Stimulated activated CD4-positive, alpha-beta T cell treated with anti-CD3 and anti-CD28 coated beads, Interleukin-15, amount 100 ng/mL, for 1 hour (primary cell): ENCODE measurements at places on chromosomes 4 and X.

- no peak for DNase-seq
These were observed 986.0 kb downstream of the CCSER1 start for GRCh38 chr4:91113130-91113706.

GRCh38 chrX:150036641-150037040, 98.3 kb upstream of the EOLA2 start:
- DNase-seq, result no peak

- DNase-seq, result no peak
These were observed 700 bp downstream of the SLC26A1 start for GRCh38 chr4:992297-993110.

GRCh38 chr4:180437601-180438000, 1805.6 kb upstream of the TENM3 start:
- no peak for DNase-seq

DNA sequence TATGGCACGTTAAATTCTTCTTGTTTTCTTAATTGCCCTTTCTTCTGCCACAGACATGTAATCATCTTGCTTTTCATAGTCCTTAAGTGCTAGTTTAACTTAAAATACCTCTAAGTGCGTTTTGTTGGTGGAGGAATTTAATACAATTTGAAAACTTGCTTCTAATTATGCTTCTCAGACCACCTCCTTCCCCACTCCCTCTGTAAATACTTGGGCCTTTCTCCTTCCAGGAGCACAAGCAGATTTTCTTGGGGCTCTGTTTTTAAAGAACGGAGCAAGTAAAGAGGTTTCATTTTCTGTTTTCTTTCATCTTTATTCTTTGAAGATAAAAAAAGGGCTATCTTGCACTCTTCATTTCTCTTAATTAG, 559 bp upstream of the PCDH18 start:
- no peak for DNase-seq
